ENCODE measurements at places on chromosomes 3 and 15. TPM values are rescaled to one million over a fixed set of nuclear protein-coding genes. Genes with fewer than 3 reads are reported as not detected.

- no peak for DNase-seq
These were observed 15.4 kb upstream of the CADM2 start for GRCh38 chr3:84943379-84943778.

DNA sequence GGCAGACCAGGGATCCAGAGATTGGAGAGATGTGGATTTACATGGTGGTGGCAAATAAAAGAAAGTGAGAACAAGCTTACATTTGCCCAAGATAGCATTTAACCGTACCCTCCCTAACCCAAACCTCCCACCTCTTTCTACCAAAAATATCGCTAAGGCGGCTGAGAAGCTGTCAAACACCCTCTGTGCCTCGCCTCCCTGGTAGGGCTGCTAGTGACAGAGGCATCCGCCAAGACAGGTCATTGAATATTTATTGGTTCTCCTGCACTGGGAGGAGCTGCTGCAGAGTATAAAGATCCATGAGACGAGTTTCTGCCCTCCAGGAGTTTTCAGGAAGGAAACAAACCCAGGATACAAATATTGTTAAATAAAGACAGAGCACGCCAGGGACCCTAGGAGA is 107.3 kb upstream of the TMC3 start:
- DNase-seq: no peak

DNA sequence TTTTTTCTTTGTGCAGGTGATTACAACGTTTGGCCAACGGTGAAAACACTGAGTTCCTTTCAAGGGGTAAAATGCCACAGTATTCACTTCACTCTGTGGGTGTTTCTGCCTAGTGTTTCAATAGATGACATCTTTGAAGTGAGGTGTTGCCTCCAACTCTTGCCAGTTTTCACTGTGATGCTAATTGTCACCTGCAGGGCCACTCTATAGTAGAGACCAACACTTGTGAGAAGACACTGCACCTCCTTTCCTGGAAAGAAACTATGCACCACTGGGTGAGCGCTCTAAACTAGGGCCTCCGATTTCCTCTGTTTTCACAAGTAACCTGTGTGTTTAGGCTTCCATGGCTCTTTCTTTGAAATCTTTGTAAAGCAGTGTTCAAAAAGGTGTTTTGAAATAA is 98.3 kb downstream of the THRB start:
- no peak for DNase-seq

NLGN1 gene
- total RNA-seq: 10.6 TPM

- DNase-seq: no peak
These were observed 268.8 kb upstream of the CNTN3 start for GRCh38 chr3:74883222-74883621.

DNA sequence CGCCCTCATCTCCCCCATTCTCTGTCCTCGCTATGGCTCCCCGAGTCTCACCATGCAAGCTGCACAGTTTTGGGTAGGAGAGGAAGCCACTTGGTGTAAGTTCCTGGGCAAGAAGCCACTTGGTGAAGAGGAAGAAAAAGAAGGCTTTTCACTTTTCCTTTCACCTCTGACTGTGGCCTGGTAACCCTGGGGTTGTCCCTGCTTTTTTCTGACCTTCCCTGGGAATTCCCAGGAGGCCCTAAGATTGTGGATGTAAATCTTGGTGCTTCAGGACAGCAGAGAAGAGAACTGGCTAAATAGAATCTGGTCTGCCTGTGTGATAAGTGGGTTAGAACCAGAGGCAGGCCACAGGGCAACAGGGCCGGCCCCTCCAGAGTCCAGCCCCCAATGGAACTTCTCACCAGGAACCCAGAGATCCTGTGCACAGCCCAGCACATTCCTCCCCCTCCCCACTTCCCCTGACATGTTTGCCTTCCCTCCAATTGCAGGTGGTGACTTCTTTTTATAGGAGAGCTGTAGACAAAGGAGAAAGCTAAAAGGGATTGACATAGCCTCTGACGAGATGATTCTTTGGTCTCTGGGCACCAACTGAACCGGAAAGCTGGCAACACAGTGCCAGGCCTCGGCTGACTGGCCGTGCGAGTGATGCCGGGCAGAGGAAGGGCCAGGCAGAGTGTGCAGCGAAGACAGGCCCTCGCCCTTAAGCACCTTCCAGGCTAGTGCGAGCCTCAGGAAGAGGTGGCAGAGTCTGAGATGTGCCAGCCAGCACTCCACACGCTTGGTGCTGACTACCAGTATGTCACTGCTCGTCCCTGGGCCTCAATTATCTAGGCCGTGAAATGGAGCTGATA is 19.4 kb upstream of the SKOR1 start:
- DNase-seq: no peak

- no peak for DNase-seq
These were observed 65.1 kb upstream of the MBNL1 start for GRCh38 chr3:152203652-152204051.

DNA sequence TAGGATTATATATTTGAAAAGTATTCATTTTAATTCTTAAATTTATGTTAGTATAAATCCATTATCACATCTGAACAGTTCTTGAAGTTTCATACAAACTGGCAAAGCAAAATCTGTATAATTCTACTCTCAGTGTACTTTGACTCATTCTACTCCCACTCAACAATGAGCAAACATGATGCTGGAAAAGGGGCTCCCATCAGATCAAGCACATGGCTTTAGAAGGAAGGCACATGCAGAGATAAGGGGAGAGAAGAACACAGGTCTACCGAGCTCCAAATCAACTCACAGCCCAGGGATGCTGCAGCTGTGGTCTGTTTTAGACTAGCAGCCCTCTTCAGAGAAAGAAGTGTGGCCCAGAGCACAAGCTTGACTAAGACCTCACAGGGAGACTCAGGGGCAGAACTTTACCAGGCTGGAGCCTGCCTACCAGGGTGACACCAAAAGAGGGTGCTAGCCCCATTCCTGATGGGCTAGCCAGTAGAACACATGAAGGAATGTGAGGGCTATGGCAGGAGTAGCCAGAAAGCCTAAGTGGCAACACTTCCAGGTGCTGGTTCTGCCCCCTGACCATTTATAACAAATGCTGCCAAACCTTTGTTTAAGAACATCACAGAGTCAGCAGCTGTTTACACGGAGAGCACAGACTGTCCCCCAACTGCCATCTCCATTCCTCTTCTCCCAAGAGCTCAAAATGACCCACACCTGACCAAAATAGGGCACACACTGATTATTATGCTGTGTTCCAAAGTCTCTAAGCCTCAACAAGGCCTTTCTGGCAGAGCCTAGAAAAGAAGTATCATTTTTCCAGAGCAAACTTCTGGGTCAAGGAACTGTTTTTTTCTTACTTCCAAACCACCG is 19.5 kb downstream of the SEC22C start:
- no peak for DNase-seq

DNA sequence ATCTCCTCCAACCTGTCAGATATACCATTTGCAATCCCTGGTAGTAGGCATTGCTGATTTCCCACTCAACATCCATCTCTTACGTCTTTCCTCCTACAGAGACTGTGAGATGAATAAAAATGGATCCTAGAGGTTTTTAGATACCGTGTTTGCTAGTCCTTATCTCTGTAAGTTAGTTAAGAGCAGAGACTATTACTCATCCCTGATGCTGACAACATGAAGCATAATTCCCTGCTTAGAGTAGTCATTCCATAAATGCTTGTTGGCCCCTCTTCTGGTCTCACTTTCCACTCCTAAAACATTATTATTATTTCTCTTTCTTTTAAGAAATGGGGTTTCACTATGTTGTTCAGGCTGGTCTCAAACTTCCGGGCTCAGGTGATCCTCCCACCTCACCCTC is 136.2 kb downstream of the RTP4 start:
- no peak for DNase-seq

DNA sequence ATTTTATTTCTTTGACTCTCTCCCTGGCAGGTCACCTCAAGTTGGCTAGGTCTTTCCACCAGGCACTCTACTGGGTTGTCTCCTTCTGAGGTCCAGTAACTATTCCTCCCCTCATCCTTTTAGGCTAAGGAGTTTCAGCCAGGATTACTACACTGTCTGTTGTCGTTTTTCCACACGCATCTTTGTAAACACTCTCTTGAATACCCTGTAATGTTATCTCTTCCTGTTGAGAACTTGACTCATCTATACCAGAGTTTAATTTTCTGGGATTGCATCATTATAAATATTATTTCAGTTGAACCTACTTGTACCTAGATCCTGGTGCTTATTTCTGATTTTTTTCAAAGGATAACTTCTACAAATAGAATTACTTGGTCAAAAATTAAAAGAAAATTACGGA is 138.3 kb downstream of the SQOR start:
- peak; percentile 36 for DNase-seq

DNA sequence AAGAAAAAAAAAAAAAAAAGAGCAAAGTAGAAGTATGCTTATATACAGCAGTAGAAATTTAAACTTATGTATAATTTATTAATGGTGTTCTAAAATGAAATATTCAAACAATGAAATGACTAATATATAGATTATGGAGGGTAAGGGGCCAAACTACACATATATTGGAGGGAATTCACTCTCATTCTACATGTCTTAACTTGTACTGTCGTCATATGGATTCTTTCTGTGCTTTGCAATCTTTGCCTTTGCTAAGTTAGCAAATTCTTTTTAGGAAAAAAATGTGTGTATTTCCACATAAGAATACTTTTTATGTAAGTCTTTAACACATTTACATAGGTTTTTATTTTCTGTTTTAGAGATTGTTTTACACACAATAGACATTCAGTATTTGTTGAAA is 118.9 kb upstream of the MBNL1 start:
- no peak for DNase-seq

LRRIQ4 gene
- total RNA-seq: not detected

Measured in M059J (cell line).